T-helper 2 cell treated with Interferon-gamma antibody and Interleukin-4, amounts not matched to agents 5 μg/mL and 100 μg/mL, for 36 hours (primary cell): ENCODE measurements at places on chromosomes 5 and 9.
A peak's percentile ranks its signal among the peaks of the same experiment; 100 is the strongest.

GRCh38 chr5:142611154-142611553, 74.7 kb downstream of the FGF1 start:
- DNase-seq, result peak; percentile 45

DNA sequence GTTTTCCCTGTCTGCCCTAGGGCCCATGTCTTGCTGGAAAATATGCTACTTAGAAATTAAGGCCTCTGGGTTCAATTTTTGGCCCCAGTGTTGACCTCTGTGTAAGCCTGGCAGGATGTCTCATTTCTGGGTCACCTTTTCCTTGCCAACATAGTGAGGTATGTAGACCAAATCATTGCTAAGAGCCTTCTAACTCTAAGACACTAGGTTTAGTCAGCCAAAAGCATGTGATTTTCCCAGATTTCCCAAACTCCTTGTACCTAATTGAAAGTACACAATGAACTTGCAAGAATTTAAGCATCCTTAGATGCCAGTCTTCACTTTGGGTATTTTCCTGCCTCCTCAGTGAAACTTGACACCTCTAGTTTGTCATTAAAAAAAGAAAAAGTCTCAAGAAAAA, 77.0 kb downstream of the GALNT10 start:
- DNase-seq, result no peak

- no peak for DNase-seq
Observed at GRCh38 chr9:95855961-95856360, 19.5 kb upstream of the ERCC6L2 start.

DNA sequence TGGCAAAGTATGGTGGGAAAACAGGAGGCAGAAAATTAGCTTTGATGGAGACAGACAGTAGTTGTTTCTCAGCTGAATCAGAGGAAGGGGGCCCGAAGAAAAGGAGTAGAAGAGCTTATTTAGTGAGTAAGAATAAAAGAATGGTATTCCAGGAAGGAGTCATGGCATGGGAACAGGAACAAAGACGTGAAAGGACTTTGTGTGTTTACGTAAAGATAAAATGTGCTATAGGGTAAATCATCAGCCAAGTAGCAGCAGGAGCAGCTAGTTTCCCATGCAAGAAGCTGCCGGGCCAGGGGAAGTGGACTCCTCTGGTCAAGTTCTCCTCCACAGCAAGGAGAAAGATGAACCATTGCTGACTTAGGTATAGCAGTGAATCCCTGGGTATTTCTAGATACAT, 454.5 kb downstream of the HINT1 start:
- no peak for DNase-seq

- DNase-seq, result no peak
Observed at GRCh38 chr5:136192015-136192525, 892 bp downstream of the SMIM32 start.

- no peak for DNase-seq
Observed at GRCh38 chr9:98050351-98050750, 6.2 kb upstream of the NANS start.

DNA sequence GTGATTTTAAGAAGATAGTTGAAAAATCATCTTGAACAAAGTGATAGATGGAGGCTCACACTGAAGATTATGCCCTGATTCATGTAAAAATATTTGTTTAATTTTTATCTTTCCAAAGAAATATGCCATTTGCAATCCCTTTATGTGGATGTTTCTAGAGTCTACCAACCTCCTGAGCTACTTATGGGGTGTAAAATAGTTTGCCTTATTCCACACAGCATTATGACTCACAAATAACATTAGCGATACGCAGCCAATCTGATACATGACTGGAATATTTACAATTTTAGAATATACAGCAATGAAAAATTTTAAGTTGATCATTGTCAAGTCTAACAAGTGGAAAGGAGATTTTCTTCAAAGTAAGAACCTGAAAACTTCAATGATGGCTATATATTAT, 327.5 kb downstream of the EDIL3 start:
- DNase-seq, result no peak

DNA sequence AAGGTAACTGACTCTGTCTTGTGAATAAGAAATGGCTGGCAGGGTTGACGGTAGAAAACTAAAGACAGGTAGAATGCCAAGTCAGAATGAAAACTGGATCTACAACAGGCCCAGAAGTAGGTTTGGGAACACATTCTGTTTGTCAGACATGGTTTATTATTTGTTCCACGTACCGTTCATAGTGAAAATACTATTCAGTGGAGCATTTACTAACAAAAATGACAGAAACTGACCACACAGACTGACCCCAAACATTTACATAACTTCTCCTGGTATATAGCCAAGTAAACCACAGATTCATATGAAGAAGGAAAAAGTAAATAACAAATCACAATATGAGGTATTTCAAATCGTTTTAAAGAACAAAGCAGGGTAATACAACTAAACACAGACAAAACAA, 73.7 kb downstream of the SLC38A9 start:
- DNase-seq, result no peak

GRCh38 chr9:71509054-71509453, 259.3 kb downstream of the CEMIP2 start:
- DNase-seq, result no peak

GRCh38 chr5:74640954-74641734, 616 bp upstream of the ENC1 start:
- peak; percentile 40 for DNase-seq

DNA sequence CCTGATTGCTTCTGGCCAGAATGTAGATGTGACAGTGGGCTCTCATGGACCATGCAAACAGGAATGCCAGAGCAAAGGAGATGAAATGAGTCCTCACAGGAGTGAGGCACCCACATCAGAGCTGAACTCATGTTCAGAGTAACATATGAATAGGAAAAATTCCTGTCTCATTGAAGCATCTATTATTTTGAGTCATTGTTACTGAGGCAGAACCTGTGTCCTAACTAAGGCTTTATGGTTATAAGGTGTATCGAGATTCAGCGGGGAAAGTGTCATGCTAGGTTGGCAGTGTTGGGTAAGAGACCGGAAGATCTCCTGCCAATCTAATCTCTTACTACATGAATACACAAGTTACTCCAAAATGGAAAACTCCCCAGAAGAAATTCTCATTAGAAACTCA, 304.1 kb downstream of the TRPM3 start:
- no peak for DNase-seq

DNA sequence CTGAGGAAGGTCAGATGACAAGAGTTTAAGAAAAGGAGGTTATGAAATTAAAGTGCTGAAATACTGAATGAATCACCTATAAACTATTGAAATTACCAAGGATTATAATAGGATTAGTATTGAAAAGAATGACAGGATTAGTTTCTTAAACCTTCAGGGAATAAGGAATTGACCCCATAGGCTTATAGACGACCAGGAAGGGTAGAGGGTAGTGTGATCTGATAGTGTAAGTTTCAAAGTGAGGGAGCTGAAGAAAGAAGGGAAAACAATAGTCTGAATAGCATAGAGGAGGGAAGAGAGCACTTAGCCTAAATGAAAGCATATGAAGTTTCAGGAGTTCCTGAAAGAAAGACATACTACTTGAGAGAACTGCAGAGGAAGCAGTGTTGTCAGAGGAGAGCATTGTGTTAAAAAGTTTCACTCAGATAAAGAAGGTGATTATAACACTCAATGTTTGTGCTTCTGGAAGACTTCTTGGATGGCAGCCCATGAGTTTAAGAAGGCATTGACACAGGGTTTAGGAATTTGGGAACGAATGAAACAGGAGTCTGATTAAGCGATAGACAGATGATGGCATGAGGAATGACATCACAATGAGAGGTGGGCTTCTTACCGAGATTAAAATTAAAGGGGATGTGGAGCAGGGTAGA, 557.9 kb upstream of the GRAMD2B start:
- DNase-seq, result no peak

DNA sequence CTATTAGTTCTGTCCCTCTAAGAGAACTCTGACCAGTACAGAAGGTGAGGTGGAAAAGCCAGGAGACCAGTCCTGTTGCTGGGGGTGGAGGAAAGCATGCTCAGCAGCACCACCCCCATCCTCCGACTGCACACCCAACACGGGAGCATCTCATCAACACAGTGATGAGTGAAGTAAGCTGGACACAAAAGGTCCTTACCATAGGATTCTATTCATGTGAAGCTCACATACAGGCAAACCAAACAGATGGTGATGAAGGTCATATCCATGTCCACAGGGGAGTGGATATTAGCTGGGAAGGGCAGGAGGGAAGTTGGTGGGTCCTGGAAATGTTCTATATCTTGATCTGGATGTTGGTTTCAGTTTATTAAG, 14.8 kb upstream of the MARCHF6 start:
- DNase-seq, result no peak

DNA sequence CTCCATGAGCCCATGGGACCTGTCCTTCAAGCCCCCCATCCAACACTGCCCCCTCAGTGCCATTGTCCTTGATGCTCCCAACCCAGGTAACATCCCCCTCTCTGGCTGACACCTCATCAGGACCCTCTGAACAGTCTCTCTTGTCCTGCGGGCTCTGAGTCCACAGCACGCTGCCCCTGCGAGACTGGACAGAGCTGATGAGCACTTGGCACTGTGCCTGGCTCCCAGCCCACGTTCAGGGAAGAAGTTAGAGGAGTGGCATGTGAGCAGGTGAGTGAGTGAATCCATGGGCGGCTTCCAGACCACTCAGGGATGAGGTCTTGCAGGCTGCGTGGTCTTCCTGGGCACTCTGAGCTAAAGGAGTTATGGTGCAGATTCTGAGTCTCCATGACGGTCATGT, 70.7 kb downstream of the PAX5 start:
- DNase-seq, result no peak
